Thoracic aorta (tissue), 2 donors: ENCODE measurements at places on chromosomes 7 and 10.

DNA sequence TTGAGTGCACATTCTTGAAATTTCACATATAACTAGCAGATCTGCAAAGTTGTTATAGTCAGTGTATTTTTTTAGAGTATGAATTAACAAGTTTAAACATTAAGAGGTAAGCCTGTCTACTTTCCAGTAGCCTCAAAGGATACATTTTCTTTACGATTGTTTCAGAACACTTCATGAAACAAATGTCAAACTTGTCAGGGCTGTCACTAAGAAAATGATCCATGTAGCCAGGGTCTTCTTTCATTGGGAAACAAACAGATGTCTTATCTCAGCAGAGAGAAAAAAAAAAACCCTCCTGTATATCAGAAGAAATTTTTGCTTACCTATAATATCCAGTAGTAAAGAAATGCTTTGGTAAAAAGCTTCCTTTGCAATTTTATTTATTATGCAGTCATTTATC lies 192.4 kb downstream of the PHF14 start:
- DNase-seq: no peak

DNA sequence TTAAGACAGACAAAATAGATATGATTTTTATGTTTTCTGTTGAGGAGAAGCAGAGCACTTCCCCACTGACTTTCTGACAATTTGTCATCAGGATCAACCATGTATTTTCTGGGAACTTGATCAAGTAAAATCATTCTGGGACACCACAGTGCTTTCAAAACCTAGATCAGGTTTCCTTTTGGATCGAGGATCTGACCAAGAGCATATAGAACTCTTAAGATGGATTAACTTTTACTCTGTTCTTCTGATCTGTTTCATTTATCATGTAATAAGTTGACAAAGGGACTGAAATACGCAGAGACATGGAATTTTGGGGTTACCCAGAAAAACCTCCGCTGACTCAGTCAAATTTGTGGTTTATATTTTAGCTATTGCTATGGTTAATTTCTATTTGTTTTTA lies 136.0 kb upstream of the WNT16 start:
- DNase-seq: no peak

GRCh38 chr7:37234928-37235327 lies 213.7 kb downstream of the ELMO1 start:
- DNase-seq: no peak

- DNase-seq: no peak
Observed at GRCh38 chr7:96097835-96098234, 224.1 kb downstream of the SLC25A13 start.

- DNase-seq: no peak
Observed at GRCh38 chr10:130458509-130458908, 322.3 kb downstream of the GLRX3 start.

- DNase-seq: no peak
Observed at GRCh38 chr10:97065128-97065527, 120.6 kb downstream of the SLIT1 start.

GRCh38 chr7:115747174-115747573 lies 283.4 kb downstream of the TFEC start:
- no peak for DNase-seq

- no peak for DNase-seq
Observed at GRCh38 chr7:106781828-106782544, 83.1 kb upstream of the PIK3CG start.

DNA sequence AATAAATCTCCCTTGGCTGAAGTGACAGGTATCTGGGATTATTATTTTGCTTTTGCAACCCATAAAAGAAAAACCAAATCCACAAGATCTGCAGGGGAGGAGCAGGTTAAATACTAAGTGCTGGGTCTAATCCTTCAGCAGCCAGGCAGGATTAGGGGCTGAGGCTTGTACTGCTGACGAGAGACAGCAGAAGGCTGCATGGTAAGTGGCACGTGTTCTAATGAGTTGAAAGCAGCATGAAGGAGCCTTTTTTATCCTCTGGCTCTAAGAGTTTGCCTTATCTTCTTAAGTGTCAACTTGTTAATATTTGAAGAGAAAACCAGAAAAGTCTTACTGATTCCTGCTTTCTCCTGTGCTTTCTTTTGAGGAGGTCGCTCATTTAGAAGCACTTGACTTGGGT lies 50.0 kb downstream of the LYZL2 start:
- DNase-seq: no peak

- no peak for DNase-seq
Observed at GRCh38 chr10:33861016-33861704, 526.7 kb upstream of the NRP1 start.

DNA sequence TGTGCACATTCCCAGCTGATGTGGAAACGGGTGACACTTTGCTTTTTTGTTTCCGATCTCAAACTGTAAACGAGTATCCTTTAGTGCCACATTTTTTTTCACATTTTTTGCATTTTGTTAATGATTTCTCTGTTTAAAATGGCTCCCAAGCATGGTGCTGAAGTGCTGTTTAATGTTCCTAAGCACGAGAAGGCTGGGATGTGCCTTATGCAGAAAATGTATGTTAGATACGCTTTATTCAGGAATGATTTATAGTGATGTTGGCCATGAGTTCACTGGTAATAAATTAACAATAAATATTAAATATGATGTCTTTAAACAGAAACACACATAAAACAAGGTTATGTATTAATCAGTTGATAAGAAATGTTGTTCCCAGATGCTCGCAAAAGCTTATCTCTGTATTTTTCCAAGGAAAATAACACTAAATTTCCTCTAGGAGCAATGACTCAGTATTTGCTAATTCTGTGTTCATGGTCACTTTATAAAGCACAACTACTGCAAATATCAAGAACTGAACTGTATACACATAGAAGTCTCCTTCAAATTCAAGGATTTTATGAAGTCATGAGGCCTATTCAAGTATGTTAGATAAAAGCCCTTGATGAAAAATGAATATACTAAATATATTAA lies 305.9 kb upstream of the SMIM30 start:
- no peak for DNase-seq

DNA sequence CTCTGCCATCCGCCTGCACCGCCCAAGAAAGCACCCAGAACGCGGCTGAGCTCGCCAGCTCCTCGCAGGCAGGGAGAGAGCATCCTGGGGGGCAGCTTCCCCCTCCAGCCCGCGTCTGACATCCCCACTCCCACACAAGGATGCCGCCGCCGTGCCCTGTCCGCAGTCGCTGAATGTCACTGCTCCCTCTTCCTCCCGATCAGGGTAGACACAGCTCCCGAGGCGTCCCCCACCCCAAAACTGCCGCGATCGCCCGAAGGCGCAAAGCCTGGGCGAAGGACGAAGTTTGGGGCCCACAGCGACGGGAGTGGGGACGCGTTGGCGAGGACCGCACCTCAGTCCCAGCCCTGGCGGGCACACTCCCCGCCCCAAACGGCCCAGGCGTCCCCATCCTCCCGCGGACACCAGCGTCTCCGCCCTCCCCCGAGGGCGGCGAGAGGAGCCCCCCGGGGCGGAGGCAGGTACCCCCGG lies 1.5 kb upstream of the KAT6B start:
- DNase-seq: no peak

GRCh38 chr7:71682841-71683781 lies 551.2 kb downstream of the GALNT17 start:
- no peak for DNase-seq

DNA sequence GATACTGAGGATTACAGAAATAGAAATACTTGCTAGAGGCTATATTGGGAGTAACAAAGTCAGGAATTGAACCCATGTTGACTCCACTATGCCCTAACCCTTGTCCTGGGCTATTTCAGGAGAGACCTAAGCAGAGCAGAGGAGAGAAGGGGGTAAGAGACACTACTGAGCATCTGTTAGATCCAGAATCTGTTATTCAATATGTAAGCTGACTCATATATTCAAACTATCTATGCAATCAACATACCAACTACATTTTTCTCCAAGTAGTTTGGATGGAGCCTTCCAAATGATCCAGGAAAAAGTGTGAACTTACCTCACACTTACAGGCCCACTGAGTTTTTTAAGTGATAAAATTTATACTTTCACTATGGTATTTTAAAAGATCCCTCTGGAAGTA lies 216.1 kb downstream of the IMMP2L start:
- DNase-seq: no peak

GRCh38 chr10:107813451-107814162 lies 649.1 kb upstream of the SORCS1 start:
- DNase-seq: no peak

DNA sequence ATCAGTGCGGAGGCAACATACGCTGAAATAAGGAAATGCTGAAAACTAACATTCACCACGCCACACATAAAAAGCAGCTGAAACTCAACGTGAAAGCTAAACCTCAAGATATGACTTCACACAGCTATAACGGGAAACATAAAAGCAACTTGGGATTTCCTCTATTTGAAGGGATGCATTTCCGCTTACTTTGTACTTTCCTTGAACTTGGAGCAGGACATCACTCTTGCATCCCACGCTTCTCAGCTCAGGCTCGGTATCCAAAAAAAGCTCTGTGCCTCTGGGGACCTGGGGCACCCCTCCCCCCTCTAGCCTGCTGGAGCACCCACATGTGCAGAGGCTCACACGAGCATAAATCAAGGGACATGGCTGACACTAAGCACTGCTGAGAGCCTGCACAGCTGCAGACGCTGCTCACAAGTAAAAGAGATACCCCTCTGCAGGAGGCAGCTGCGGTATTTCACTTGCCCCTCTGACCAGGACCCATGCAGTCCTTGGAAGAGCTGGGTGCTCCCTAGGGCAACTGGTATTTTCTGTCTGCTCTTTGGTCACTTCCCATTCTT lies 34.2 kb downstream of the PARD3 start:
- DNase-seq: no peak

DNA sequence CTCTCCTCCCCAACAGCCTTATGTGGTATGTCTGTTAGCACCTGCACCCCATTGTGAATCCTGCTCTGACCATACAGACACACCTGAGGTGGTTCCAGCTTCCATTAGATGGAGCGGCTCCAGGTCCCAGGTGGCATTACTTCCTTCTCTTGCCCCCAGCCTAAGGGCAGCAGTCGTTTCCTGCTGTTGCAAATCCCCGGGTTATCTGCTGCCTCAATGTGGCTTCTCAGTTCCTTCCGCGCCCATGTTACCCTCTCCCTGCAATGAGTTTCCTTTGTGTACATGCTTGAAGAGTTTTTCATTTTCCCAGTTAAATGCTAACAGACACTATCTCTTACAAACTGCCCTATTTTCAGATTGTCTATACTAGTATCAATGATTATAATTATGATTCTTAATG lies 62.8 kb upstream of the PRKCQ start:
- no peak for DNase-seq

DNA sequence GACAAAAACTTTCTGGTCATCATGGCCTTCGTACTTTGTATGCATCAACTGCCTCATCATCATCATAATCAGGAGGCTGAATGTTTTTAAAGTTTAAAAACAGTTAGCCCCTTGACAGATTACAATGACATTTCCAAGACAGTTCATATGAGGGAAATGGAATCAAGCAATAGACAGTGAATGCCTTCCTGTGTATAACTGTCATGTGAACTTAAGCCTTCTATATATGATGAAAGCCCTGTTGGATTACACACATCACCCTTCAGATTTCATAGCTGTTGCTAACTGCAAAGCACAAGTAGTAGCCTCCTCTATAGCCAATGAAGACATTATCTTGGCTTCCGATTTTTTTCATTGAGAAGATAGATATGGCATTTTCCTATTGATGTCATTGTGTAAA lies 154.0 kb downstream of the PLXDC2 start:
- DNase-seq: no peak

DNA sequence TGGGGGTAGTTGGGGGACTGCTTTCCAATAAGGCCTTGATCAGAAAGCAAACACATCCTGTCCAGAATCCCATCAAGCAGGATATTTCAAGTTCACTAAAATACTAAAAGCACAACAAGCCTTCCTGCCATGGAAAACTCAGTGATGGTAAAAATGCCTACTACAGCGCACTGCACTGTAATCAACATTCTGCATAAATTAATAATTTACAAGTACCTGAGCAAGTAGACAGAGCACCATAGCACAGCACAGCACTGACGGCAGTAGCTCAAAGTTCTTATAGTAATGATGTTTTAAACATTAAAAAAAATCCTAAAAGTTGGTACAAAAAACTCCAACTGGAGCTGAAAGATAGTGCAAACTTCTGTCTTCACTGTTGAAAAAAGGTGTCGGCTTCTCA lies 120.5 kb downstream of the FANK1 start:
- no peak for DNase-seq

- no peak for DNase-seq
Observed at GRCh38 chr7:150326657-150327268, 3.4 kb upstream of the ACTR3C start.

- no peak for DNase-seq
Observed at GRCh38 chr7:68458010-68458908, 1140.0 kb upstream of the AUTS2 start.

DNA sequence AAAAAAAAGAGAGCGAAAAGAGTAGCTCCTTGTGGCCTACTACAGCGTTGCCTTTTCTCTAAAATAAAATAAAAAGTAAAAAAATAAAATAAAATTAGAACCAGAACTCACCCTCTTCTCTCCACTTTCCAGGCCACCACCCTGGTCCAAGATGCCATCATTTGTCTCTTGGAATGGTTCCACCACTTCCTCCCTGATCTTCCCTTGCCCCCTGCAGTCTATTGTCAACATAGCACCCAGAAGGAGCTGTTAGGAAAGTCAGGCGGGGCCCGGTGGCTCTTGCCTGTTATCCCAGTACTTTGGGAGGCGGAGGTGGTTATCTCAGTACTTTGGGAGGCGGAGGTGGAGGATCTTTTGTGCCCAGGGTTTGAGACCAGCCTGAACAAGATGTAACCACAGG lies 7.6 kb upstream of the GRID2IP start:
- DNase-seq: no peak

DNA sequence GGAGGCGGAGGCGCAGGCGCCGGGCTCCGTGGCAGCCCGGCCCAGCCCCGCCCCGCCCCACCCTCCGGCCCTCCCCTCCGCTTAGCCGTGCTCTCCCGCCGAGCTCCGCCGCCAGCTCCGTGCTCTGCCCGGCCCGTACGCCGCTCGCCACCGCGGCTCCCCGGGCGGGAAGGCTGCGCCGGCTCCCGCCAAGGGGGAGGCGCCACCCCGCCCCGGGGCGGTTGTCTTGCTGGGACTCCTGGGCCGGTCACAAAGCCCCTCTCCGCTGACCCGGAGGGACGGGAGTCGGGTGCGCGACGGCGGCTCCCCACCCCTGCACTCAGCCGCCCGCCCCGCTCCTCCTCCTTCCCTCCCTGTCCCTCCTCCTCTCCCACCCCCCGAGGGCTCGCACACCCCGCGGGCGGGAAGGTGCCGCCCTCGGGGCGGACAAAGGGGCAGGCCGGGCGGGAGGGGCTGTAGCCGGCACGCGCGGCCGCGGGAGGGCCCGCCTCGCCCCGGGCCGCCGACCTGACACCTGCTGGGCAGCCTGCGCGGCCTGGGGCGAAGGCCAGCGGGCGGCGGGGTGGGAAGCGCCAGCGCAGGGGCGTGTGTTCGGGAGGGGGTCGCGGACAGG lies 11.5 kb upstream of the SP8 start:
- no peak for DNase-seq

- no peak for DNase-seq
Observed at GRCh38 chr10:86300931-86301830, 65.4 kb downstream of the GRID1 start.

GRCh38 chr7:115117748-115118147 lies 195.9 kb downstream of the MDFIC start:
- no peak for DNase-seq

- no peak for DNase-seq
Observed at GRCh38 chr10:132374176-132374575, 22.8 kb upstream of the PWWP2B start.
